ENCODE measurements at places on chromosomes 2 and 18.

- DNase-seq = no peak
These were observed 36.8 kb downstream of the KCTD1 start for GRCh38 chr18:26511339-26512071.

DNA sequence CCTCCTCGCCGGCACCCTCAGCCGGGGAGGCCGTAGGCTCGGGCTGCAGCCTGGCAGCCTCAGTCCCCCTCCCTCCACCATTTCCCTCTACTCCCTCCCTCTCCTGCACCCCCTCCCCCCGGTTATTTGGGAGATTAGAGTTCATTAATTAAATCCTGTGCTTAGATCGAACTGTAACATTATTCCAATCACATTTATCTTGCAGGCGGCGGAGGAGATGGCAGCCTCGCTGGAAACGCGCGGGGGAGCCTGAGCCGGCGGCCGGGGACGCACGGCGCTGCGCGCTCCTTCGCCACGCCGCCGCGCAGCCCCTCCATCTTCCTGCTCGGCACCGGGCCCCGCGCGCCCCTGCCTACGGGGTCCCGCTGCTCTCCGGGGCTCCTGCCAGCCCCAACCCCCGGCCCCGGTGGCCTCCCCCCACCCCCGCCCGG is at the start of gene ST8SIA3:
ST8SIA3 (plus strand) TSS at position 287 of the 431 bp plus-strand sequence. CDS start 290 bp downstream, outside the sequence.
- no peak for DNase-seq

DNA sequence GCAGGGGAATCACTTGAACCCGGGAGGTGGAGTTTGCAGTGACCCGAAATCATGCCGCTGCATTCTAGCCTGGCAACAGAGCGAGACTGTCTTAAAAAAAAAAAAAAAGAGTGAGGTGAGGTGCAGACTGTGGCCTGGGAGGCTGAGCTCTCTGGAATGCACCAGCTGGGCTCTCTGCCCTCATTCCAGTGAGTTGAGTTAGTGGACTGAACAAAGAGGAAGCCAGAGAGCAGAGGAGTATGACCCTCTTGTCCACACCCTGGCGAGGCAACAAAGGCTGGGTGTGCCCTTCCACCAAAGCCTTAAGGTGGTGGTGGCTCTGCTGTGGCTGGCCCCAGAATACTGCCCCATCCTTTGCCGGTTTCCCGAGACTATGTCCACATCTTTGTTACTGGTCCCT is 71.3 kb upstream of the ACKR3 start:
- DNase-seq = no peak

- DNase-seq = no peak
These were observed 86.4 kb downstream of the EML6 start for GRCh38 chr2:54809819-54810218.

GRCh38 chr2:214232271-214232670 is 178.6 kb upstream of the VWC2L start:
- no peak for DNase-seq

DNA sequence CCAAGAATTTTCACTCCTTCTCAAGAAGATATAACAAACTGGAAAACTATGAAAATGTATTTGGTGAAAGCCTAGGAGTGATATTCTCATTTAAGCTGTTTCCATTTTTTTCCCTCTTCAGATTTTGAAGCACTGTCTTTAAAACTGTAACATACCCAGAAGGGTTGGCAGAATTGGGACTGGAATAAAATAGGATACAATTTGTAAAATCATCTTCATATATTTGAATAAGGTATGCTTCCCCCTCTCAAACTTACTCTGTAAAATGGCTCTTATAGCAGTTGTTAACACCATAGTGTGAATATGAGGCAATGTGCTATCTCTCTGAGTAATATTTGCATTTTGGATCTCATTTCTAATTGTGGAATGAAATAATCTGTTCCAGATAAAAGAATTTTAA is 676.4 kb downstream of the ARHGAP15 start:
- DNase-seq = no peak

DNA sequence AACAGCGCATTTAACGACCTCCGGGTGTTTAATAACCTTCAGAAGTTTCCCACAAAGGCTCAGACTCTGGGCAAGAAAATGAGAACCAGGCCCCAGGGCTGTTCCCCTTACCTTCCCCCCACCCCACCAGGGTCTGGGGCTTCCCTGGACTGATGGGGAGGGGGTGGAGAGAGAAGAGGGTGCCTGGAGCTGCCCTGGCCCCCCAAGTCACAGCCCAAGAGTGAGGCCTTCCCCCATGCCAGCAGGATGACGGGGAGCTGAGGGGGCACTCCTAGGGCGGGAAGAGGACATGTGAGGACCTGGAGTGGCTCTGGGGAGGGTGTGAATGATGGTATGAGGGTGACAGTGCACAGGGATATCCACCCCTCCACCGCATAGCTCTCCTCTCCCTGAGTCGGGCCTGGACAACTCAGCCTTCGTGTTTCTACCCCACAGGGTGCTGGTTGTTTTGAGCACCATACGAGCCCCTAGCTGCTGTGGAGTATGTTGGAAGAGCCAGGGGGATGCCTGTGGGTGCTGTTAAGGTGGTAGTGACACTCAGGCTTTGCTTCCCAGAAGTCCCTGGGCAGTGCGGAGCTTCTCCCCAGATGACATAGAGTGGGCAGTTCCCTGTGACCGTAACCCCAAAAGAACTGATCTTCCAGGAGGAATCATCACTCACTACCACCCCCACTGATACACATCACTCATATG is 3.9 kb downstream of the PKDCC start:
- no peak for DNase-seq

DNA sequence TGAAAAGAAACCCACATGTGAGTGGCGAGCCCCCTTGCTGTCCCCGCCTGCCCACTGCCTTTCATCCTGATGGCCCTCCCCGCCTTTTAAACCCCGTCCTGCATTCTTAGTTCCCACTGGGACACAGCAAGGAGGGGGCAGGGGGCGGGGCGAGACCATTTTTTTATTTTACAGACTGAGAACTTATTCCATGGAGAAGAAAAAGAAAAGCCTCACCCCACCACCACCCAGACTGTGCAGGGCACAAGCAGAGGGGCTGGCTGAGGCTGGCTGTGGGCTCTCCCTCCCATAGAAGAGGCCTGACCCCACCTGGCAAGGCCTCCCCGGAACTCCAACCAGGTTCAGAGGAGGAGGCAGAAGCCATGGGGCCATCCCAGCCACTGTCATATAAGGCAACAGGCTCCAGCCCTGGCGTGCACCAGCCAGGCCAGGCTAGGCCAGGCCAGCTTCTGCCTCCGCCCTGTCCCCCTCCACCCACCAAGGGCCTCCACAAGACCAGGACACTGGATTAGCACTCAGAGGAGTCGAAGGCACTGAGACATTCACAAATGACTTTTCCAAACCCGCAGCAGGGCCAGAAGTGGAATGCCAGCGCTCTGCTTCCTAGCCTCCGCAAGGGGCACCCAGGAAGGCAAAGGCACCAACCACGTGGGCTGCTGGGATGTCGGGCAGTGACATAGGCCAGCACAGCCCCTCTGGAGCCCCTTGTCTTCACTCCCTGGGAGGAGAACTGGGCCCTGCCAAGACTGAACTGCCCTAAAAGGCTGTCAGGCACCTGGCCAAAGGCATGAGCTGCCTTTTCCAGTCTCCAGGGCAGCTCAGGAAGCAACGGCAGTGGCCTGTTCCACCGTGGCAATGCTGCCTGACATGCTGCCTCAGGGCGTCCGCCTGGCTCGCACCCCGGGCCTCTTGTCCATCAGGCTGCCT is 37.5 kb upstream of the SEMA4C start:
- no peak for DNase-seq

DNA sequence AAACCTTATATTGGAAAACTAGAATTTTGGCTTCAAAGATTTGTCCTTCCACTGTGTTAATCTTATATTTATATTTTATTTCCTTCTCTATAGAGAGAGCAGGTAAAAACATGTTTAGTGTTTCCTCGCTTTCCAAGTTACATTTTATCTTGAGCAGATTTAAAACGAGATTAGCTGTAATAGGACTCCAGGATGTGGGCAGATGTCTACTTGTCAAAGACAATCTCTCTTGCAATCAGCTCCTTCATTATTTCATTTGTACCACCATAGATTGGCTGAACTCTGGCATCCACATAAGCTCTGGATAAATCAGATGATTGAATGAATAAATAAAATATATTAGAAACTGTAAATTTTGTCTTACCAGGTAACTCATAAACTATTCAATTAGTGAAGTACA is 17.5 kb upstream of the KANSL1L start:
- no peak for DNase-seq

GRCh38 chr2:71605173-71605641 is 151.8 kb downstream of the DYSF start:
- DNase-seq = no peak

- no peak for DNase-seq
These were observed 409.9 kb downstream of the MTX2 start for GRCh38 chr2:176679061-176679669.

GRCh38 chr2:172172513-172173173 is 69.9 kb upstream of the DLX2 start:
- peak; percentile 42 for DNase-seq

DNA sequence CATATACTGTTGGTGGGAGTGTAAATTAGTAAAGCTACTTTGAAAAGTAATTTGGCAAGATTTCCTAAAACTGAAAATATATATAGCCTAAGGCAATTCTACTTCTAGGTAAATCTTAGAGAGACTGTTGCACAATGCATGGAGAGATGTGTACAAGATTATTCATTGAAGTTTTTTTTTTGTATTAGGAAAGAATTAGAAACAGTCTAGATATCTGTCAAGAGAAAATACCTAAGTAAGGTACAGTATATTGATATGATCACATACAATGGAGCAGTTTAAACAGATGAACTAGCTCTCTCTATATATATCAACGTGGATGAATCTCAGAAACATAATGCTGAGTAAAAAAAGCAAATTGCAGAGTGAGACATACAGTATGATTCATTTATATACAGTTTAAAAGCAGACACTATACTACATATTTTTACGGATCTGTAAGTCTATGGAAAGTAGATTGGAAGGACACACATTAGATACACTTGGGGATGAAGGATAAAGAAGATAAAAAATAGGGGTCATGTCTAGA is 59.3 kb upstream of the ACVR1 start:
- no peak for DNase-seq

DNA sequence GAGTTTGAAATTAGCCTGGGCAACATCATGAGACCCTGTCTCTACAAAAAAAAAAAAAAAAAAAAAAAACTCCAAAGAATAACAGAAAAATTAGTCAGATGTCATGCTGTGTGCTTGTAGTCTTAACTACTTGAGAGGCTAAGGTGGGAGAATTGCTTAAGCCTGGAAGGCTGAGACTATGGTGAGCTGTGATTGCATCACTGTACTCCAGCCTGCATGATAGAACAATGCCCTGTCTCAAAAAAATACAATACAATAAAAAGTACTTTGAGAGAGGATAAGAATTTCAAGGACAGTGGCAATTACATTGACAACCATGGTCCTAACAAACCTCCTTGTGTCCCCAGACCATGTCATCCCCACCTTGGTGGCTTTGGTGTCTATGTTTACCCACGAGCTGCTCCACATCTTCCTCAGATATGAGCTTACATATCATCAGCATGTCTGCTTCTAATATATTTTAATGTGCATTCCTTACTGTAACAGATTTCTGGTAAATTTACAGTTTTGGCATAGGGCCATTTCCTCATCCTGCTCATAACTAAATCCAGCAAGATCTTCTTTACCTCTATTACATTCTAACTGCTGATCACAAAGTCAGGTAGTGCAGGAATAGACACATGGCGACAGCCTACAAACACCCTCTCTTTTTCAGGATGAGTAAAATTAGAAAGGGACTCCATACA is 437.7 kb upstream of the HNRNPA3 start:
- no peak for DNase-seq

DNA sequence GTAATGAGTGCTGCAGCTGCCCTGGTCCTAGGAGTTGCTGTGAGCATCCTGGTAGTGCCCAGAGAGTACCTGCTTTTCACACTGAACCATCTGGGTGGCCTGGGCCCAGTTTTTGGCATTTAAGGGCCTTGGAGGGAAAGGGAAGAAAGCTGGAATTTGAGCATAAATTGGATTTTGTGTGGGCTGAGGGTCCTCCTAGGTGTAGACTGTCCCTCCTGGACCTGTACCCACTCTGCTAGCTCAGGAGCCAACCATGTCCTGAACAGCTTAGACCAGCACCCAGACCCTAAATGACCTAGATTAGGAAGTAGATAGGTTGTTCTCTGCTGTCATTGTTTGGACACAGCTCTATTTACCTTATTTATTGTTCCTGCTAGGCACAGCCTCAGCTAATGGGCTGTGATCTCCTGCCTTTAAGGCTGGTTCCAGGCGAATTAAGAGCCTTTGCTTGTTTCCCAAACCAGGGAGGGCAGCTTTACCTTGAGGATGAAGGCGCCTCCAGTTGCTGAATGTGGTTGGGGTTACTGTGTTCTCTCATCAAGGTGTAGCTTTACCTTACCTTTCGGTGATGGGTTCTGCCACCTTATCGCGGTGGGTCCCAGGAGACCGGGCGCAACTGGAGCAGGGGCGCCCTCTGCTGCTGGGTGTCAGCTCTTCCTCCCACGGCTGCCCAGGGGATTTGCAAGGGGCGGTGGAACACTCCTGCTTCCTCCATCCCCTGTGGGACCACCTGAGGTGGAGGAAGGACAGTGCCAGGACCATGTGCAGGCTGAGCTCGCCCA is 34.4 kb downstream of the ITGA6 start:
- peak; percentile 23 for DNase-seq

GRCh38 chr2:60517446-60517845 is 36.0 kb downstream of the BCL11A start:
- DNase-seq = no peak

GRCh38 chr18:23967321-23968089 is 47.0 kb upstream of the TTC39C start:
- DNase-seq = no peak

DNA sequence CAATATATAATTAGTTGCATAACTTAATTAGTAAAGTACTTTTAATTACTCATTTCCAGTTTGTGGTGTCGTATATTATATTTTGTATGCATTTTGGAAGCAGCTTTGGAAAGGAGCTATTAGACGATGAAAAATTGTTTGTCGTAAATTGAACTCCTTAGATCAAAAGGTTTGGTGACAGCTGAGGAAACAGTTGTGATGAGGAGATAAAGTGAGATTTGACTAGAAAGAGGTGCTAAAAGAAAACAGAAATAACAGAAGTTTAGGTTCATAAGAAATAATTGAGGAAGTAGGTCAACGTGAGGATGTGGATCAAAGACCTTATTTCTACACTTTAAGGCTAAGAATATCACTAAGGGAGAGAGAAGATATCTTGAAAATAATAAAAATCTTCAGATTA is 141.9 kb upstream of the NETO1 start:
- no peak for DNase-seq

DNA sequence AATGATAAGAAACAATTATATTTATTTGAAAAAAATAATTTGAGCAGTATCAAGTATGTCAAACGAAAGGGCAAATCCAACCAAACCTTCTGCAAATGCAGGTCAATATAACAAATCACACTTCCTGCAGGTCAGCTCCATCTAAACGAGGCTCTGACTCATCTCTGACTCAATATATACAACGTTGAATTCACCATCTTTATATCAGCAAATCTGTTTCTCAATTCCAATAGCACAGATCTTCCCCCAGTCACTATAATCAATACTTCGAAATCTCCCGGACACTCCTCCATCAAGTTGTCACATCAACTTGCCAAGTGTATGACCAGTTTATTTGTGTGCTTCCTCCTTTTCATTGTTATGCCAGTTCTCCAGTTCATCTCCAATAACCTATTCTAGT is 388.9 kb downstream of the ZEB2 start:
- no peak for DNase-seq
